Thoracic aorta (tissue), 2 donors: ENCODE measurements at places on chromosomes 6 and 20.

DNA sequence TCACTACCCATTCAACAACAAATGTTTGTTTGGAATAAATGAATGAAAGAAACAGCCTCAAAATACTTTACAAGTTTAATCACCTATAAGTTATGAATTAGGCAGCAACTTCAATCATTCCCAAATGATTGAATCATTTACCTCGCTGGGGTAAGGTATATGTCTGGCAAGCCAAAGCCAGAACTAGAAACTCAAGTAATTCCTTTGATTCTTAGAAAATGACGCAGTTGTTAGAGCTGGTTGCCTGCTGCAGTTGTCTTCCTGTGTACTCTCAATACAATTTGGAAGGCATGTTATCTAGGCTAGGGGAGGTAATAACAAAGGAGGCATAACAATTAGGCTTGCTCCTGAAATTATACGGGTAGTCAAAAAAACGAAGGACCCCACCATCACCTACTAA is 160.6 kb downstream of the ATXN1 start:
- H3K36me3 ChIP-seq, result no peaks in the 10 kb centered on the region
- no peak for DNase-seq
- H3K27ac ChIP-seq, result no peak overlapping the region
- H3K4me1 ChIP-seq, result no peaks in the 10 kb centered on the region
- H3K27me3 ChIP-seq, result no peaks in the 10 kb centered on the region

DNA sequence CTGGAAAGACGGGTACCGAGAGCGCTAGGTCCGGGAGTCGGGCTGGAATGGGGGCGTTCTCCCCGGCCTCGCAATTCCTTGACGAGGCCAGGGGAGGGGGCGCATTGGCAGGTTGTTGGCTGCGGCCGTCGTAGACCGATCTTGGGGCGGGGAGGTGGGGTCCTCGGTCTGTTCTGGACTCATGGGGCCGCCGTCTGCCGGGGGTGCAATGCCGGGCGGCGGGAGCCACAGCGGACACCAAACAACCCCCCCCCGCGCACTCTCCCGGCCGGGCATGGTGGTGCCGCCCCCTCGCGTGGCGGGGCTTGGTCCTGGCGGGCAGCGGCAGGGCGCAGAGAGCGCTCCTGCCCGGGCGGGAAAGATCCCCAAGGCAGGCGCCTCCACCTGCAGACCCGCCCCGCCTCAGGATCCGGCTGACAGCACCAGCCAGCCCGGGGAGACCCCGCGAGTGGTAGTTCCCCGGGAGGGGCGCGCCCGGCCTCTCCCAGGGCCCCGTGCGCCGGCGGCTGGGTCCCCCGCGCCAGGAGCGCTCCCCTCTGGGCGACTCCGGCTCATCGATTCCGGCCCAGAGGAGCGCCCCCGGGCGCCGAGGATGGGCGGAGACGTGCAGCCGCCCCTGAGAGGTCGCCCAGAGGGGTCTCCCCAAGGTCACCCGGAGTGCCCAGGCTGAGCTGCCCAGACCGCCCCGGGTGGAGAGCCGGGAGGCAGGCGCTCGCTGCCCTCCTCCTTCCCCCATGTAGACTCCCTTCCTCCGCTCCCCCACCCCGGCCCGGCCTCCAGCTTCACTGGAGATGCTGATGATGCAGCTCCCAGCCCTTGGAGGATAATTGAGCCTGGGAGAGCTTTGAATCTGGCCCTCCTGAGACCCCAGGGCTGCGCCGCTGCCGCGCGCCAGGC is 709 bp downstream of the PPP1R16B start:
- DNase-seq, result no peak
- H3K27me3 ChIP-seq, result no peaks in the 10 kb centered on the region
- H3K4me1 ChIP-seq, result peaks cover 11% of the 10 kb centered on the region
- peak overlapping the region; percentile 74 for H3K4me3 ChIP-seq

GRCh38 chr6:110055387-110055735 is 77.2 kb downstream of the GPR6 start:
- peaks cover 6% of the 10 kb centered on the region for H3K4me1 ChIP-seq
- DNase-seq, result no peak
- H3K36me3 ChIP-seq, result no peaks in the 10 kb centered on the region
- H3K27me3 ChIP-seq, result no peaks in the 10 kb centered on the region
- no peak overlapping the region for H3K27ac ChIP-seq
- no peak overlapping the region for H3K4me3 ChIP-seq

DNA sequence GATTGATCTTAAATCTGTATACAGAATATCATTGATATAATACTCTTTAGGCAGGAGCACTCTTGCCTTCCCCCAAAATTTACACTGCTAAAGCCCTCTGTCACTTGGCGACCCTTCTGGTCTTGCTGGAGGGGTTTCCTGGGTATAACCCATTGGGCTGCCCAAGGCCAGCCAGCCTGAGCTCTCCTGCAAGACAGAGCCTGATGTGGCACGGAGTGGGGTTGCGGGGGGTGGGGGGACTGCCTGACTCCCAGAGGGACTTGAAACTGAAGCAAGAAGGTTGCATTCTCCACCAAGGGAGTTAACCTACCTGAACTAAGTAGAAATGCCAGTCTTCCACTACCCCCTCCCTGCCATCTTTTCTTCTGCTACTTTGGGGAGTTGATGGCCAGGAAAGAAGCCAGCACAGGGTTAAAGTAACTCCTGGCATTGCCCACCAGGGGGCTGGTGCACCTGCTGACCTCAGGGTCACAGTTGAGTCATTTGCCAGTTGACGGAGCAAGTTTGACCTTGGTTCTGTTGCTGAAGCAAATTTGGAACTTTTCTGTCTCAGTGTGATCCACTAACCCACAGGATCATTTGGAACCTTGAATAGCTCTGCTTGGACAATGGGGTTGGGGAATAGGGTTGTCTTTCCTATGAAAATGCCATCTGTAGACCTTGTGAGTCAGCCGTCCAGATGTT is 79.4 kb downstream of the ASXL1 start:
- H3K4me3 ChIP-seq, result no peak overlapping the region
- no peak for DNase-seq

DNA sequence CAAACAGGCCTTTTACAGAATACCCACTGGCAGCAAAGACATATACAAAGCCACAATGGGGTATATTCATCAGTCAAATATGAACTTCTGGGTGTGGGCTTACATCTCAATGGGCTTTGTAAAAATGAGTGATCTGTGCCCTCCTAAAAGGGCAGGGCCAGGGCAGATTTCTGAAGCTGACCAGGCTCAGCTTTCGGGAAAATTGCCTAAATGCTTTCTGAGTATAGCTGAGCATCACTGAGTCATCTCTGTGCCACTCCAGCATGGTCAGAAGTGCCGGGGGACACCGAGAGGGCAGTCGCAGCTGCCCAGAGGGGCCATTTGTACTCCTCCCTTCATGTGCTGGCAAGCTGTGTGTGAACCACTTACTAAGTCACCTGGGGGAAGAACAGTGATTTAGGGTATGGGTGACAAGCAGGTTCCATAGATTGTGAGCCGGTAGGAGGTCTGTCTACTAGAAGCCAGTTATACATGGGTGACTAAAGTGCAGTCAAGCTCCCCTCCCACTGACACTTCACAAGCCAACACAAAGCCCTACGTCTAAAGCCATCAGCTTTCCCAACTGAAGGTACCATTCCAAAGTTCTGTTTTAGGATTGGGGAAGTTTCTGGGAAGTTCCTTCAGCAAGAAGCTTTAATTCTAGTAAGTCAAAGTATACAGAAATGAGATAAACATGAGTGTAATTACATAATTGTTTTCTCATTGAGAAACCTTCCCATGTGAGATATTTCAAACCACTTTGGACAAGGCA is 147.6 kb upstream of the TAB2 start:
- no peaks in the 10 kb centered on the region for H3K4me1 ChIP-seq
- H3K36me3 ChIP-seq, result no peaks in the 10 kb centered on the region
- no peaks in the 10 kb centered on the region for H3K27me3 ChIP-seq
- no peak for DNase-seq
- no peak overlapping the region for H3K27ac ChIP-seq

- no peaks in the 10 kb centered on the region for H3K27me3 ChIP-seq
- H3K27ac ChIP-seq, result no peak overlapping the region
- H3K4me1 ChIP-seq, result no peaks in the 10 kb centered on the region
- H3K36me3 ChIP-seq, result no peaks in the 10 kb centered on the region
- H3K4me3 ChIP-seq, result no peak overlapping the region
- no peak for DNase-seq
Observed at GRCh38 chr6:127695108-127695507, 118.1 kb downstream of the C6orf58 start.

DNA sequence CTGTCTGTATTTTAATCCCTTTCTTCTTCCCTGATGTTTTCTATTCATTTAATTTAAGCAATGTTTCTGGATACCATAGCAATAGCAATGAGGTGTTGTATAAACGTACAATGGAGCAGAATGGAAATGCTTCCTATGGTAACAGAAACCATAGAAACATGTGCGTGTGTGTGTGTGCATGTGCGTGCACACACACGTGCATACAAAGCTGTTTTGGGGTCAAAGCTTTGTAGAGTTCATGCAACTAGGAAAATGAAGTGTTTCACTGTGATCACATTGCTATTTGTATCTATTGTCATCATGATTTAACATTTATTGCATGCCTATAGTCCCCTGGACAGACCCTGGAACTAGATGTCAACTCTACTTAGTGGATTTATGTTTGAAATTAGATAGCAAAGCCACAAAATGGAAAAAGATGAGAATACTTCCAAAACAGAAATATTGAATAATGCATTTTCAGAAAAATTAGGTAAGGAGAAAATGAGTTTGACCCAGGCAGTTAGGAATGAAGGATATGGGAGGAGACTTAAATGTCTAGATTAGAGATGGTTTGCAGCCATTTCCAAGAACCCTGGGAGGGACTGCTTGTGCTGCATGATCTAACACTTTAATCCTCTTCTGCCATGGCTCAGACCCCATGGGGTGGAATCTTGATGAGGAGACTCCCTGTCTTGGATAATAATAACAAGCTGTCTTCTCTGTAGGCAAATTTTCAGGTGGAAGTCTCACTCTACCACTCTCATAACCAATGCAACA is 124.4 kb downstream of the TRMT11 start:
- no peak overlapping the region for H3K4me3 ChIP-seq
- no peaks in the 10 kb centered on the region for H3K36me3 ChIP-seq
- peaks cover 6% of the 10 kb centered on the region for H3K4me1 ChIP-seq
- DNase-seq, result no peak
- H3K27me3 ChIP-seq, result no peaks in the 10 kb centered on the region
- no peak overlapping the region for H3K27ac ChIP-seq

DNA sequence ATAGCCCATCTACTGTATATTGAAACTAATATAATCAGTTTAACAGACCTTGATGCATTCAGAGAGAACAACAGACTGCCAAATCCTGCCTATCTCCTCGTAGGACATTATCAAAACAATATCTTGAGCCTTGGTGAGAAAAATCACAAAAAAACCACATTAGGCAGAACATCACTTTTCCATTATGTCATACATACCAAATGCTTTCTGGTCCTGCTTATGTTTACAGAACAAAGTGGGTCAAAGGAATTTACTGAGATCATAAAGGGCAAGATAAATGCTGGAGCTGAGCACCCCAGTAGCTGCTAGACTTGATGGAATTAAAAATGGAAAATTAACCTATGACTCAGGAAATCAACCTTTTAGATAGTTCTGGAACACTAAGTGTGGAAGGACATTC is 195.3 kb upstream of the KCNK16 start:
- no peaks in the 10 kb centered on the region for H3K27me3 ChIP-seq
- H3K27ac ChIP-seq, result no peak overlapping the region
- H3K4me3 ChIP-seq, result no peak overlapping the region

GRCh38 chr6:68368845-68369244 is 266.2 kb upstream of the ADGRB3 start:
- no peaks in the 10 kb centered on the region for H3K36me3 ChIP-seq
- no peaks in the 10 kb centered on the region for H3K4me1 ChIP-seq

DNA sequence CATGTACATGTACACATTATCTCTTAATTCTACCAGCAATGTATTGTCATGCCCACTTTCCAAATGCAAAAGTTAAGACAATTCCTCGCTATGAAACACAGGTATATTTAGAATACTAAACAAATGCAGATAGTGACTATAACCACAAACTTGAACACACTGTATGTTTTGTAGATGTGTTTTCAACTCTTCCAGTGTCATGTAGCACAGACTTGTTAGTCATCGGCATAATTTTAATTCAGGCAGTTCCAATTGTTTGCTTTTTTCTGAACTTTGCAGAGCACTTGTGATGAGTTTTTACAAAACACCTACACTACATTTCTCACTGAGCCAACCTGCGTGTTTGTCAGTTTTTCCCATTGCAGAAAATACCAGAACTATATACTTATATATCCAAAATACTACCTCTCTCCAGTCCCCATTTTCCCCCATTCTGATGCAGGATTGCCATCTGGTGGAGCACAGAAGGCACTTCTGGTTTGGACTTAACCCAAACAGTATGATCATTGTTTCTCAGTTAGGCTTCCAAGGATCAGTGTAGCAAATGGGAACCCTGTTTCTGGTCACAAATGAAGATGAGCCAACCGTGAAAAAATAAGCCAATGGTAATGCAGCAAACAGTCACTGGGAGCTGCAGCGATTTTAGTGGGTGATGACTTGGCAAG is 143.4 kb downstream of the ADGRB3 start:
- no peak overlapping the region for H3K27ac ChIP-seq
- DNase-seq, result no peak
- no peak overlapping the region for H3K4me3 ChIP-seq
- H3K27me3 ChIP-seq, result no peaks in the 10 kb centered on the region
- no peaks in the 10 kb centered on the region for H3K4me1 ChIP-seq
- no peaks in the 10 kb centered on the region for H3K36me3 ChIP-seq

- no peaks in the 10 kb centered on the region for H3K36me3 ChIP-seq
- H3K4me1 ChIP-seq, result no peaks in the 10 kb centered on the region
- H3K27ac ChIP-seq, result no peak overlapping the region
- no peak for DNase-seq
- no peaks in the 10 kb centered on the region for H3K27me3 ChIP-seq
Observed at GRCh38 chr6:43759136-43759906, 10.7 kb upstream of the VEGFA start.

DNA sequence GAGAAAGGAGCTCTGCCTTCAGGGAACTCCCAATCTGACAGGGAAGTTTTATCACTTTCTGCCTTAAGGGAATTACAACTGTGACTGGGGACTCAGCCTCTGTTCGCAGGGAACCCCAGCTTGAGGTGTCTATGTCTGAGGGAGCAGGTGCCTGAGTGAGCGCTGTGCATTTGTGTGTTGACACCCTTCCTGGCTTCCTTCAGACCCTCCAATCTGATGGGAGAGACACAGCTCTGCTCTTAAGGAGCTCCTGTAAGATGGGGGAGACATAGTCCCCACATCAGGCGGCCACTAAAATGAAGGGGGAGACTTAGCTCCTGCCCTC is 62.3 kb downstream of the MRPL14 start:
- peaks cover 50% of the 10 kb centered on the region for H3K4me1 ChIP-seq
- H3K4me3 ChIP-seq, result no peak overlapping the region
- H3K27ac ChIP-seq, result no peak overlapping the region
- DNase-seq, result no peak
